ENCODE measurements at places on chromosomes 2 and 18. TPM values are rescaled to one million over a fixed set of nuclear protein-coding genes. Genes with fewer than 3 reads are reported as not detected.

DNA sequence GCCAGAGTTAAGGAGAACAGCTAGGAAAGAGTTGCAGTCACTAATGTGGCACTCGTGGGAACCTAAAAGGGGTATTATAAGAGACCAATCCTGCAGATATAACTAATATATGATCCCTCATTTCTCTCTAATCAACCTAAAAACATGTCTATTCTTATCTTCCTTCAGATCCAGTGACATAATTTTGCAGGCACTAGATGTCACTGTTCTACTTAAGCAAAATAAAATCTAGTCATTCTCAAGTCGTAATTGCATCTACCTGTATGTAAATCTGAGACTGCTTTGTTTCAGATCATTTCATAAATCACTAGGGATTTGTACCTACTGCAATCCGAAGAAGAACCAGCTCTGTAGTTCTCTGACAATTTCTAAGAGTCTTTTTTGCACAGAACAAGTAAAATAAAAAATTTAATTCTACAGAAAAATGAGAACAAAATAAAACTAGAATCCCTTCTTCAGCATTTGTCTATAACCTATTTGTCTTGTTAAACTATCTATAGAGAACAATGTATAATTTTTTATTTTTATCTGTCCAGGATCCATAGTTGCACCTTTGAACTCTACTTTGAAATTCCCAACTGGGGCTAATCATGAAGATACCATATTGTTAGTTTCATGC is 56.5 kb upstream of the ERBB4 start:
- DNase-seq, result peak; percentile 9

- no peak for DNase-seq
These were observed 109.5 kb downstream of the RNF144A start for GRCh38 chr2:7026742-7027141.

DNA sequence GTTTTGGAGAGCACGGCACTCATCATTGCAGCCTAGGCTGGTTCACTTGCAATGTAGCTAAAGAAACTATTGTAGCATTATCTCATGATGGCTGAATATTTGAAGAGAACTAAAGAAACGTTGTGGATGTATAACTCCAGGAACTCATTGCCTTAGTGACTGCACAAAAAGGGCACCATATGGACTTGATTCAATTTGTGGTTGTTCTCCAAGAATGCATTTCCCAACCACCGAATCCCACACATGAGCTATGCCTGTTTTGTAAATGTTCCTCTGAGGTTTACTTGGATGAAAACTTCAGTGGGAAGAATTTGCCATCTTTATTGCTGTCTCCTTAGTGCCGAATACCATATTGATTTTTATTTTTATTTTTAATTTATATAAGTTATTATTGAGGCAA is 43.5 kb downstream of the DOK6 start:
- DNase-seq, result no peak

DNA sequence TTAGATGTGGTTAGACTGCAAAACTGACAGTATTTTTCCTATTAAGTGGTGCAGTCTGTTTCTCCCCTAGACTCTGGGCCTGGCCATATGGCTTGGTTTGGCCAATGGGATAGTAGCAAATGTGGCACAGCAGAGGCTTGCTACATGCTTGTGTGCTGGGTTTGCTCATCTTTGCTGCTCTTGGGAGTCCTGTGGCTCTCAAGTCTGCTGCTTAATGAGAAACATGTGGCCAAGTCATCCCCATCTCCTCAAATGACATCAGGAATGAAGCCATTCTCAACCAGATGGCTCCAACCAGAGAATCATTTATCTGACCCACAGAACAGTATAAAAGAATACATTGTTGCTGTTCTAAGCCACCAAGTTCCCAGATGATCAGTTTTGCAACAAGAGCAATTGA is 57.1 kb upstream of the PAX3 start:
- no peak for DNase-seq

DNA sequence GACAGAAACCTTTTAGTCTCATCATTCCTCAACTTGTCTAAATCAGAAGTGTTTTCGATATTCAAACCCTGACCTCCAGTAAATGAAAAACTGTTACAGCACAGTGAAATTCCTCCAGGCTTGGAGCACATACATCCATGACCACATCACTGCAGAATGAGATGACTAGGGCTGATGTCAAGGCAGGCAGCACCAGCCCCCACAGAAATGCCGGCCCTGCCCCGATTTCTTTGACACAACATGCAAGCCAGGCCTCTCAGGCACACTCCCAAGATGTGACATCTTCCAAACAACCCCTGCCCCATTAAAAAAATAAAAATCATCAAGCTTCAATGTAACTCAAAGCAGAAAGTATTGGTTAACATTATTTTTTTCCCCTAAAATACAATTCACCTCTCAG is 103.3 kb downstream of the CTAGE1 start:
- DNase-seq, result no peak

DNA sequence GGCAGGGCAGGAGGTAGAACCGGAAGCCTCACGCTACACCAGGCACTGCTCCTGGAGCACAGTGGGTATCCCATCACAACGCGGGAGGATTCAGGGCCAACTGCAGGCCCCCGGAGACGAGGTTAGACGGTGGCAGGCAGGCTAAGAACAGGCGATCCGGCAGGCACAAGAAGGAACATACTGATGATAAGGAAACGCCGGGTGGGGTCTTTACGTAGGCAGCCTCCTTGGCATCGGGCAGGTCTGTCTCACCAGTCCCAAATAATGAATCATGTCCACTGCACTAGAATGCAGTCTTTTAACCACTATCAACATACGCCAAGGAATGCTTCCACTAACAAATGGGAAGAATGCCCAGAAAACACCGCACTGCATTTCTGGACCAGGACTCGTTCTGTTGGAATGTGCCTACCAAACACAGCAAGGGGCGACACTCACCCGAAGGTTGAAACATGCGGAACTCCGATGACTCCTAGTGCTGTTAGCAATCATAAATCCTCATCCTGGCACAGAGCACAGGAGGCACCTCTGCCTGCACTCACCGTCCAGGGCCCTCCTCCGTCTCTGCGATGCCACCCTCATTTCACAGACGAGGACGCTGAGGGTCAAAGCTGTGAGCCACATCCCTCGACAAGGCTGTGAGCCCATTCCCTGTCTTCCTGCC is 35.2 kb downstream of the ZNF516 start:
- no peak for DNase-seq

GRCh38 chr2:88903749-88904353 is 212.4 kb downstream of the RPIA start:
- DNase-seq, result peak; percentile 54

- peak; percentile 5 for DNase-seq
These were observed 2005.9 kb upstream of the CELF4 start for GRCh38 chr18:39571511-39571910.

DNA sequence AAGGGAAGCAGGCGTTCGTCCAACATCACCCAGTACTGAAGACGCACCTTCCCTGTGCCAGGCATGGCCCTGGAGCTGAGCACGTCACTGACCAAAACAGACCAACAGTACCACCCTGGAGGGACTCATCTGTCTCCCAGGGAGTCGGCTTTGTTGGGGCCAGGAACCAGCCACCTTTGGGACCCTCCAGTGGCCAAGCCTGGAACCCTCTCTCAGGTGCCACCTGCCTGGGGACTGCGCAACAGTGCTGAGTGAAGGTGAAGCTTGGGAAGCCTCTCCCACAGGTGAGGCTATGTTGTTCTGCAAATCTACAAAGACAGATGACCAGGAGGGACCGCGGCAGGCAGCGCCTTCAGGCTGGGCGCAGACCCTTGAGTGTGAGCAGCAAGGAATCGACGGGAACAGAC is 91.4 kb upstream of the OTOS start:
- DNase-seq, result no peak

GRCh38 chr18:49152885-49153284 is 202.1 kb upstream of the SMAD7 start:
- DNase-seq, result no peak

DNA sequence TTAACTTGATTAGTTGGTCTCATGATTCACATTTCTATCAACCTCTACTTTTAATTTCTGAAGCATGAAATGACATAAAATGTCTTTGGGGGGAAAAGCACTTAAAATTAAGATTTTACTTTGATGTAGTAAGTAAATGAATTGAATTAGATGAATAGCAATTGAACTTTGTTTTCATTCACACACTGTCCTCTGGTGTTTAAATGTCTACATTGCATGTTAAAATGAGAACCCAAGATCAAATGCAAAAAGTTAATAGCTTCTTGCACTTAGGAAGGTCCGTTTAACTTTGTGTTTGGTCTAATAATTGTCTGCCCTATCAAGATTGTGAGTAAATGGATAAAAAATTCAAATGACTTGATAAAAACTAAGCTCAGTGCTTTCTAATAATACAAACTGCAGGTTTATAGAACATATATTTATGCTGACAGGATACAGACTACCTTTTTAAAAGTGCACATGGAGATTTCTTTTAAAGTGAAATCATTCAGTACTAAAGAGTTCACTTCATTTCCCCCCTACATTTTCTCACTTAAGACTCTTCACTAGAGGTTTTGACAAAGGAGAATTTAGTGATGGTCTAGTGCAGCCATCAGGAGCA is 156.2 kb upstream of the NABP1 start:
- peak; percentile 33 for DNase-seq

- DNase-seq, result no peak
These were observed 69.3 kb downstream of the NEDD4L start for GRCh38 chr18:58113337-58113736.

DNA sequence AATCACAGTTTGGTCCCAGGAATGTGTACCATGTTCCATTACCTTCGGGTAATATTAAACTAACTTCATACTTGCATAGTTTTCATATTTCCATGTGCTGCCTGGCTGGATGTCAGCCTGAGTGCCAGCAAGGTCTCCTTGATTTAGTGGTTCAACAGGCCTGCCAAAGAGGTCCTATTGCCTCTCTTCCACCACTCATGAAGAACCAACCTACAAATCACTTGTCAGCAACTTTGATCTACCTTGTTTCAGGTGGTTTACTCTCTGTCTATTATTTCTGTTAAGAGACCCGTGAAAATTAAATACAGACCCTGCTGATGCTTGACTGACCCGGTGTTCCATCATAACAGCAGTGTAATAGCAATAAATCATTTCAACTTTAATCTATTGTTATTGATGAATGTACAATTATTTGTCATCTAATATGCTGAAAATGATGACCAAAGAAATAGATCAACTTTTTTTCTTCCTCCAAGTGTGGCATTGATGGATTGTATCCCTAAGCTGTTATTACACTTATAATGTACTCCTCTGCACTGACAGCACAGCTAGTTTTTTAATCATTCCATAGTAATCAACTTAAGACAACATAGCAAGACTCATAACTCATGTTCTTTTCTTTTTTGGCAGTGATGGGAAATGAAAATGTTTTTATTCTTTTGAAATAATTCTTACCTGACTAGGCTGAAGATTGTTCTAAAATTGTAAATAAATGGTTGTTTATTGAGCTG is 1220.2 kb upstream of the ACVR2A start:
- no peak for DNase-seq

DNA sequence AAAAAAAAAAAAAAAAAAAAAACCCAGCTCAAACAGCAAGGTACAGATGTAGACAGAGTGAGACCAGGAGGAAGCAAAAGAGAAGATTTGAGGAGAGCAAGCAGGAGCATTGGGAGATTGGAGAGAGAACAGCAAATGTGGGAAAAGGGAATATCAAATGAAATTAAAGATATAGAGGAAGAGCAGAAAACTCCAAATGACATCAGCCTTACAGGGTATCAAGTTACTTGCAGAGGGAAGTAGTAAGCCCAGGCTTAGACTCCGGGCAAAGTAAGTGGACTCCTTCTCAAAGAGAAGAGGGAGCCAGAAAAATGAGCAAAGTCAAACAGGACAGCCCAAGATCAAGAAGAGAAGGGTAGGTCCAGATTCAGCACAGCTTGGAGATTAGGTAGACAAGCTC is 93.3 kb upstream of the PPP1CB start:
- no peak for DNase-seq

DNA sequence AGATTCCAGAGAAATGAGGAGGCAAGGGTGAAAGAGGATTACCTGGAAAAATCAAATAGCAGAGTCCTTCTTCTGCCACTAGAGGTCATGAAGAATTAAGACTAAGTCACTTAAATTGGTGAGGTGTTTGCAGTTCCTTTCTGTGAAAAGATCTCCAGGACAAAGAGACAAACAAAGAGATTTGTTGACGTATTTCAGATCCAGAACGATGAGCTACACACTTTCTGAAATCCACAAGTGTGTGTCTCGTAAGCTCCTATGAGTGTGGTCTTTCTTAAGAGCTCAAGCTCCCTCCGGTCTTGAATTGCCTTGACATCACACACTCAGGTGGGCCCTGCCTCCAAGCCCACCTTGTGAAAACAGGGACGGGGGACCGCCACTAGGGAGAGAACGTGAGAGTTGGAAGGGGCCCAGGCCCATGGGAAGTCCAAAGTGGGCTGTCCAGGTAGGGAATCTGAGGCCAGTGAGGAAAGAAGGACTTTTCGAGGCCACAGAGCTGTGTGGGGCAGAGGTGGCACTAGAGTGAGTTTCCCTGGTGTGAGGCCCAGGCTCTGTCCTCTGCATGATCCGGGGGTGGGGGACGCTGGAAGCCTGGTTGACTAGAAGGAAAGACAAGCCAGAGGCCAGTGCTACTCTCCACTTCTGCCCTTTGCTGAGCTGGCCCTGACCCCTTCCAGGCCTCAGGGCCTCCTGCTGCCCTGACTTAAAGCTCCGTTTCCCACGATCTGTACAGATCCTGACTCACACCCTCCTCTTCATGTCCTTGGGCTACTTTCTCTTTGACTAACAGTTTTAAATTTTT is 168.1 kb upstream of the NCK2 start:
- peak; percentile 6 for DNase-seq

LRRTM1 gene
- total RNA-seq, result not detected

ADD2 gene
- total RNA-seq, result 29.8 TPM

HOXD12 gene
- not detected for total RNA-seq

SPDYA gene
- 0.23 TPM for total RNA-seq

PROM2 gene
- total RNA-seq, result 0.06 TPM

LANCL1 gene
- total RNA-seq, result 86.6 TPM

GTF2A1L gene
- total RNA-seq, result not detected

EVA1A gene
- not detected for total RNA-seq

DOK6 gene
- total RNA-seq, result 6.7 TPM
